ENCODE measurements at places on chromosomes 4 and X.

DNA sequence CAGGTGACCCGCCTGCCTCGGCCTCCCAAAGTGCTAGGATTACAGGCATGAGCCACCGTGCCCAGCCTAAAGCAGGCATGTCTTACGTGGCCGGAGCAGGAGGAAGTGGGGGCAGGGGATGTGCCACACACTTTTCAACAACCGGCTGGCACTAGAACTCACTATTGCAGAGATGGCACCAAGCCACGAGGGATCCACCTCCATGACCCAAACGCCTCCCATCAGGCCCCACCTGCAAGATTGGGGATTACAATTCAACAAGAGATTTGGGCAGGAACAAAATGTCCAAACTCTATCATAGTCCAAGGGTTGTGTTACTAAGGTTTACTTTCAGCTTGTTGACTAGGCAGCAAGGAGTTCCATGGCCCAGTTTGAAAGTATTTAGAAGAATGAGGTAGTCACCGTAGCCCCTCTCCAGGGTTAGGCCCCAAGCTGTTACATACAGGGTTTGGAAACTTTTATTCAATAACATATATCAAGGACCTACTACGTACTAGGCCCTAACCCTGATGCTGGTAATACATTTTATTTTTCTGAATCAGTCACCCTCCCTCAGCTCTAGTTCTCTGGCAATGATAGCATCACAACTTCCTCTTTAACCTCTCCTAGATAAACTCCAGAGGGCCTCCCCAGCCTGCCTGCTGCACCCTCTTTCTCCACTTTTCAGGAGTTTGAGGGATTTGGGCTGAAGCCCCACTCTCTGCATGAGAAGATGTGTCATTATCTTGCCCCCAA lies 18.0 kb upstream of the TBC1D14 start:
- no peak for DNase-seq

DNA sequence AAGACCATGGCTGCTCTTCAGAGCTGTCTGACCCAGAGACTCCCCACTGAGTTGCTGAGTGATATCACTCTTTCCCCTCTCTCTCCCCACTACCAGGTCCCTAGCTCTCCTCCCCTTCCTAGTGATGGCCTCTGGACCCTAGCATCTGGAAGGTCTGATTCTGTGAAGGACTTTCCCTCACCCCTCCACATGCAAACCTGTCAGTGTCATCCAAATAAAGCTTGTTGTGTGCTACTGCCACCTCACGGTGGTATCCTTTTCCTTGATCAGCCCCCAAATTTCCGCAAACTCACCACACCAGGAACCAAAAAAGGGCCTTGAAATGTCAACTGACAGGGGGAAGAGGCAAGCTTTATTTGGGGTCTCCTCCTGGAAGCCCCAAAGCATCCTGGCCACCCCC lies 500.2 kb downstream of the IDS start:
- no peak for DNase-seq

GRCh38 chr4:150080337-150080736 lies 2.1 kb downstream of the DCLK2 start:
- DNase-seq: no peak

DNA sequence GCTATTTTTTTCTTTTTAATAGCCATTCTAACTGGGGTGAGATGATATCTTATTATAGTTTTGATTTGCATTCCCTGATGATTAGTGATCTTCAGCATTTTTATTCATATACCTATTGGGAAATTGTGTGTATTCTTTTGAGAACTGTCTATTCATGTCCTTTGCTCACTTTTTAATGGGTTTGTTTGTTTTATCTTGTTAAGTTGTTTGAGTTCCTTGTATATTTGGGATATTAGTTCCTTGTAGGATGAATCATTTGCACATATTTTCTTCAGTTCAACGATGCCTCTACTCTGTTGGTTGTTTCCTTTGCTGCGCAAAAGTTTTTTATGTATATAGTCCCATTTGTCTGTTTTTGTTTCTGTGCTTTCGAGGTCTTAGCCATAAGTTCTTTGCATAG lies 43.1 kb upstream of the DRP2 start:
- no peak for DNase-seq

DNA sequence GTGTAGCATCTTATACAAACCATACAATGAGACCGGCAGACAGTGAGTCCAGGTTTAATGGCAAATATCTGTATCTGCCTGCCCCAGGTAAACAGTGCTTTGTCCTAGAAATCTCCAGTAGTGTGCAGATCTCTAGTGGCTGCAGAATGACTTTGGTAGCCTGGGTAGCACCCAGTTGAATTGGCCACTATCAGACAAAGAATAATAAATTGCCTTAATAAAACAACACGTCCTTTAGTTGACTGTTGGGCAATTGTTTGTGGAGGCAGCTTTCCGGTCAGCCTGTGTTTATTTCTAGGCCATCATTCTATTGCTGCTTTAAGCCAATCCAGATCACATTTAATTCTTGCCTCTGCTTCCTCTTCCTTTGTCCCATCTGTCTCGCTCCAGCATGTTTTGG lies 52.5 kb downstream of the SNX25 start:
- DNase-seq: no peak

DNA sequence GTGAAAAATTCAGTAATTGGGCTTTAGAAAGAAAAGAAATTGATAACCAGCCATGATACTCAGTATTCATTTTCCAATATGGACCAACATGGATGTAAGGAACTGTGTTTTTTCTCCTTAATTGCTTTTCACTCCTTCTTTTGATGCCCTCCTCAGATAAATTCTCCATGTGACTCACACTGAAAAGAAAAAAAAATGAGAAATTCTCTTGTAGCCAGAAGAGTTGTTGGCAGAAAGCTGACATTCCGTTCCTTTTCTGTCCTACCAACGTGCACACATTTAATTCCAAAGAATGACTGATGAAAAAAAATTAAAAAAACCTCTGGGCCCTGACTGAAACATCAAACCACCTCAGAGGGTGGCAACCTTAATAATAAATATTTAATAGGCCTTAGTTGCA lies 153.1 kb downstream of the AMELX start:
- DNase-seq: no peak

DNA sequence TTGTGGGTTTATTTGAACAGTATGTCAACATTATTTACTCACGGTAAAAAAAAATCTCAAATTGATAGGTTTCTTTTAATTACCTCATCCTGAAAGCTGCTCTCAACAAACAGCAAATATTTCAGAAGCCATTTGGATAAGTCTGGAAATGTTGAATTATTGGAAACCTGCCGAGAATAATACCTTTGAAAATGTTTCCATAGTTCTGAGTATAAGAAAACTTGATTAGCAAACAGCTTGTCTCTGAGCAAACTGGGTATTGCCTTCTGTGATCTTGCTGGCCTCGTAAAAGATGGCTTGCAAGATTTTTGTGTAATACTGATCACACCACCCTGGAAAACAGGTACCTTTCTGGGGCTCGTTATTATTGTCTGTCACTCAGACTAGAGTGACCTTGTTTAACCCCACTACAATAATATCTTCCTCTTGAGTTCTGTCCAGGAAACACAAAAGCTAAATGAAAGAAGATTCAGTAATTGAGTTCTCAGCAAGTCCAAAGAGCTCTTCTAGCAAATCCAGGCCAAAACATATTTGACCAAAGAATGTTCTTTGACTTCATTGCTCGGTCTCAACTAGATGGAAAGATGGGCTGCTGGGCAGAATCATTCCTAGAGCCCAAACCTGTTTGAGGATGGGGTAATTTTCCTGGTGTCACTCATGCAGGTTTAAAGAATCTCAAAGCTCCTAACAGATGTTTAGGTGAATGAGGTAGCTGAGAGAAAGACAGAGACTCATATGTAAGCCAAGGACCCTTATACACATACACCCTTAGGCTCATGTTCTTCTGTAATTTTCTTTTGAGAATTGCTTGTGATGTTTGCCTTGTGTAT lies 255.6 kb upstream of the JADE1 start:
- DNase-seq: no peak

GRCh38 chr4:76211769-76212708 lies 1.6 kb downstream of the SCARB2 start:
- no peak for DNase-seq

GRCh38 chrX:54177306-54177705 lies 5.7 kb downstream of the FAM120C start:
- no peak for DNase-seq

GRCh38 chr4:152106113-152106763 lies 345.4 kb upstream of the GATB start:
- no peak for DNase-seq

GRCh38 chrX:133054761-133055405 lies 42.0 kb downstream of the USP26 start:
- DNase-seq: no peak

- no peak for DNase-seq
Measured at GRCh38 chr4:122456231-122457116, at the start of gene IL2. Gene IL2 (minus strand): TSS chr4:122456725. CDS start chr4:122456440, 285 bp downstream.

- DNase-seq: no peak
Measured at GRCh38 chr4:125461676-125462363, 147.1 kb downstream of the FAT4 start.

DNA sequence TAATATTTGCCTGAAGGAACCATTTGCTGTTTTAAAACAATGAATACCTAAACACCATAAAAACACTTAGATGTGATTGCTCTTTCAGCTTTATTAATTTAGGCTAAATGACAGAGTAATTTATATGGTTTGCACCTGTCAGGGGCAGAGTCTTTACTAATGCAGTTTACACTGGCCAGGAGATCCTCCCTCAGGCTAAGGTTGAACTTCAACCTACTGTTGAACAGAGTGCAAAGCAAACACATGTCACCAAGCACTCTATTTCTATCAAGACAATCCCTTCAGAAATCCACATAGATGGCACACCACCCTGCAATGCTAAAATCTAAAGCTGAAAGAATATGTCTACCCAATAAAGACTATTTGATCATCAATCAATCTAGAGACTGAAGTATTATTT lies 147.3 kb downstream of the KLHL13 start:
- DNase-seq: no peak

GRCh38 chrX:116384406-116384954 lies 51.9 kb upstream of the SLC6A14 start:
- DNase-seq: no peak

DNA sequence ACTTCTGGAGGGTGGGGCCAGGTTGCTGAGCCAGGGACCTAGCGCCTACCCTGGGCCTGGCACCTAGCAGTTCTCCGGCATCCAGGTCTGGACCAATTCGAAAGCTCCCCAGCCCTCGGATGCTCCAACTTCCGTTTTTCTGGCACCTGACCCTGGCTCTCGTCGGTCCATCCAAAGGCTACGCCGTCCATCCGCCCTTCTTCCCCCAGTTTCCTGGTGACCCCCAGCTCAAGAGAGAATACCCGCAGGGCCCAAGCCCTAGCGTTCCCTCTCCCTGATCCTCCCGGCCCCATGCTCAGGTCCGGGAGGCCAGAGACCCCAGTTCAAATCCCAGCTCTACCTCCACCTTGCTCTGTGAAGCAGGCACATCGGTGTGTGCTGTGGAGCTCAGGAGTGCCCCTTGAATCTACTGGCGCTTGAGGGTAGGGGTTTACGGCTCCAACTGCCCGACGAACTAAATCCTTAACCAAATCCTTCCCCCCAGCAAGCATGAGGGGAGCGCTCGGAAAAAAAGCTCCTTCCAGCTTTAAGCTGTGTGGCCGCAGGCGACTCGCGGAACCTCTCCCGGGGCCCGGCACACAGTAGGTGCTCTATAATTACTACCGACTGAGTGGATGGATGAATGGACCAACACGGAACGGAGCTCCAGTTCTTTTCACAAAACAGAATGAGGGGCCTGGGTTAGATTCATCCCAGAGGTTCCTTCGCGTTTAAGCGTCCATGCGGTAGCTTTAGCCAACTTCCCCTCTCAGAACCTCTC lies 1.1 kb downstream of the CRMP1 start:
- DNase-seq: no peak

DNA sequence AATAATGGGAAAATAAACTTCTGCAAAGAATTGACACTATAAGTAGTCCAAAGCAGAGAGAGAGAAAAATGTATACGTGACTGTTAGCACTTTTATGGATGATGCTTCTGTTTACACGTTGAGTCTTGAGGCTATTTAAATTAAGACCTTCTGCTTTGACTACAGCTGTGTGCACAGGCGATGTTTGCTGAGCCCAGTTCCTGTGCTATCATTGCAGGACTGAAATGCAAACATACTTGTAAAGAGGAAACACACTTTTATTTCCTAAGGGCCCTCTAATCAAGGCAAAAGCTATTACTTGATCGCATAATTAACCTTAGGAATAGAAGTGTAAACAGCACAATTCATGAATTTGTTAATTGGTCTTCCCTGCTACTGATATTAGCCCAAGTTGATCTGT lies 226.9 kb downstream of the FBXW7 start:
- no peak for DNase-seq
